Occipital lobe (tissue), 3 donors: ENCODE measurements at places on chromosomes 1 and 21. TPM values are rescaled to one million over a fixed set of nuclear protein-coding genes. Genes with fewer than 3 reads are reported as not detected.

DNA sequence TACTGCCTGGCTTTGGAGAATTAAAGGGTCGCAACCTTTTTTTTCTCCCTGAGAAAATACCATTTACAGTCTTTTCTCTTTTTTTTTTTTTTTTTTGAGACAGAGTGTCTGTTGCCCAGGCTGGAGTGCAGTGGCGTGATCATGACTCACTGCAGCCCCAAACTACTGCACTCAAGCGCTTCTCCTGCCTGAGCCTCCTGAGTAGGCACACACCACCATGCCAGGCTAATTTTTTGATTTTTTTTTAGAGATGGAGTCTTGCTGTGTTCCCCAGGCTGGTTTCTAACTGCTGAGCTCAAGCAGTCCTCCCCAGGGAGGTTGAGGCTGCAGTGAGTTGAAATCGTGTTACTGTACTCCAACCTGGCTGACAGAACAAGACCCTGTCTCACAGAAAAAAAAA is 24.6 kb downstream of the UBE4B start:
- no peak for DNase-seq

- DNase-seq: no peak
Observed at GRCh38 chr1:178023181-178023618, 53.3 kb upstream of the SEC16B start.

- no peak for DNase-seq
Observed at GRCh38 chr1:209491031-209491430, 92.5 kb upstream of the CAMK1G start.

The BCAR3 gene
- 5.9 TPM for total RNA-seq

The CFAP141 gene
- not detected for total RNA-seq

The CFHR1 gene
- total RNA-seq: 0.94 TPM

The MARK1 gene
- total RNA-seq: 77.7 TPM

The LCE1F gene
- not detected for total RNA-seq
